ENCODE measurements at places on chromosomes 7 and 10. TPM values are rescaled to one million over a fixed set of nuclear protein-coding genes. Genes with fewer than 3 reads are reported as not detected.
A peak's percentile ranks its signal among the peaks of the same experiment; 100 is the strongest.

DNA sequence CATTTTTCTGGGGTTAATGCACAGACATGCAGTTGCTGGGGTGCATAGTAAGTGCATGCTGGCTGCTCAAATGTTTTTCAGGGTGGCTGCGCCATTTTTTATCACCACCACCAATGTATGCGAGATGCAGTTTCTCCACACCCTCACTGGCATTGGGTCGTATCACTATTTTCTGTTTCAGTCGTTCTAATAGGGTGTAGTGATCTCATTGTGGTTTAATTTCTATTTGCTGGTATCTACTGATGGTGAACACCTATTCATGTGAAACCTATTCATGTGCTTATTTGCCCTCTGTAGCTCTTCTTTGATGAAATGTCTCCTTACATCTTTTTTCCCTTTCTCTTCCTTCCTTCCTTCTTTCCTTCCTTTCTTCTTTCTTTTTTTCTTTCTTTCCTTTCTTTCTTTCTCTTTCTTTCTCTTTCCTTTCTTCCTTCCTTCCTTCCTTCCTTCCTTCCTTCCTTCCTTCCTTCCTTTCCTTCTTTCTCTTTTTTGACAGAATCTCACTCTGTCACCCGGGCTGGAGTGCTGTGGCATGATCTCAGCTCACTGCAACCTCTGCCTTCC is 84.3 kb downstream of the ELFN1 start:
- H3K27ac ChIP-seq, result no peak overlapping the region
- H3K27me3 ChIP-seq, result peaks cover 5% of the 10 kb centered on the region
- H3K4me3 ChIP-seq, result no peak overlapping the region

DNA sequence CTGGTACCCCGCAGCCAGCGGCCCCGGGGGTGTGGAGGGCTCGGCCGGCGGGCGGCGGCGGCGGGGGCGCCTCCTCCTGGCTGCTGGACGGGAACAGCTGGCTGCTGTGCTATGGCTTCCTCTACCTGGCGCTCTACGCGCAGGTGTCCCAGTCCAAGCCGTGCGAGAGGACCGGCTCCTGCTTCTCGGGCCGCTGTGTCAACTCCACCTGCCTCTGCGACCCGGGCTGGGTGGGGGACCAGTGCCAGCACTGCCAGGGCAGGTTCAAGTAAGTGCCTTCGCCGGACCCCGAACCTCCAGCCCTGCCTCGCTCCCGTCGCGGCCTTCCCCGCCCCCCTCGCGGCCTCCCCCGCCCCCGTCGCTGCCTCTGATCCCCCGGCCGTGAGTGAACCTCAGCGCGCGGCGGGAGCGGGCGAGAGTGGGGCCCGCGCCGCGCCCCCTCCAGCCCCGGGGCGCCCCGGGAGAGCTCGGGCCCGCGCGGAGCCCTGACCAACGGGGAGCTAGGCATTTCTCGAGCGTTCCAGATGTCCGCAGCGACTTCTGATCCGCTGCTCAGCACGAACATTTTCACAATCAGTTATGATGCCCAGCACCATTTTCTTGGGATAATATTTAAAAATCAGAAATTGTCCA is 727 bp downstream of the ATRNL1 start:
- no peaks in the 10 kb centered on the region for H3K36me3 ChIP-seq
- no peak for DNase-seq
- H3K27me3 ChIP-seq, result peaks cover 29% of the 10 kb centered on the region
- H3K4me1 ChIP-seq, result peaks cover 4% of the 10 kb centered on the region
- H3K4me3 ChIP-seq, result peak overlapping the region; percentile 53

The CRPPA gene
- total RNA-seq, result 2.9 TPM

The COL17A1 gene
- total RNA-seq, result 1.2 TPM

- no peaks in the 10 kb centered on the region for H3K4me1 ChIP-seq
- DNase-seq, result no peak
- H3K27ac ChIP-seq, result no peak overlapping the region
- no peaks in the 10 kb centered on the region for H3K27me3 ChIP-seq
- no peak overlapping the region for H3K4me3 ChIP-seq
Measured at GRCh38 chr10:121919666-121920065, 8.2 kb downstream of the ATE1 start.

DNA sequence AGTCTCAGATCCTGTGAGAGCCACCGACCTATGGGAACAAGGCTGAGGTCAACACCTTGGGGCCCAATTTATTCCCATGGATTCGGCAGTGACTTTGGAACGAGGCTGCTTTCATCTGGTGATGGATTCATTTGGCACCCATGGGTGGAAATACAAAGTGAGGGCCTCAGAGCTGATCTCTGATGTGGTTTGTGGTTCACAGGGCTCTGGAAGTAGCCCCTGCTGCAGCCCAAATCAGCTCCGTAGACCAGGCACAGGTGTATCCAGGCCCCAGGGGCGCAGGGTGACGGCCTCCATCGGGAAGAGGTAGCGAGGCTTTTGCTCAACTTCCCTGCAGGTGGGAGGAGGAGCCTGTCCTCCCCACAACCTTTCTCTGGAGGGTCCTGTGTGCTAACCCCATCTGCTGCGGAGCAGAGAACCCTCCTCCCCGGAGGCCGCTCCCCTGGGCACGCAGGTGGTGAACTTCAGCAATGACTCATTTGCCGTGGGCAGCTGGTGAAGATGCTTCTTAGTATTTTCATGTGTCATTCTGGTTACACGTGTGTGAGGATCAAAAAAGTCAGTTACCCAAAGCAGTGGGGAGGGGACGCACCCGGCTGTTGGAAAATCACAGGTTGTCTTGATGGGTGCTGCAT is 7.5 kb upstream of the JAKMIP3 start:
- no peaks in the 10 kb centered on the region for H3K36me3 ChIP-seq
- no peak overlapping the region for H3K4me3 ChIP-seq
- no peak overlapping the region for H3K27ac ChIP-seq
- no peaks in the 10 kb centered on the region for H3K4me1 ChIP-seq
- no peaks in the 10 kb centered on the region for H3K27me3 ChIP-seq

The UCN3 gene
- total RNA-seq, result not detected

The FLNC gene
- total RNA-seq, result 81.8 TPM
